ENCODE measurements at places on chromosomes 6 and 20.

- DNase-seq, result no peak
These were observed 378.2 kb upstream of the BTBD3 start for GRCh38 chr20:11539450-11539849.

DNA sequence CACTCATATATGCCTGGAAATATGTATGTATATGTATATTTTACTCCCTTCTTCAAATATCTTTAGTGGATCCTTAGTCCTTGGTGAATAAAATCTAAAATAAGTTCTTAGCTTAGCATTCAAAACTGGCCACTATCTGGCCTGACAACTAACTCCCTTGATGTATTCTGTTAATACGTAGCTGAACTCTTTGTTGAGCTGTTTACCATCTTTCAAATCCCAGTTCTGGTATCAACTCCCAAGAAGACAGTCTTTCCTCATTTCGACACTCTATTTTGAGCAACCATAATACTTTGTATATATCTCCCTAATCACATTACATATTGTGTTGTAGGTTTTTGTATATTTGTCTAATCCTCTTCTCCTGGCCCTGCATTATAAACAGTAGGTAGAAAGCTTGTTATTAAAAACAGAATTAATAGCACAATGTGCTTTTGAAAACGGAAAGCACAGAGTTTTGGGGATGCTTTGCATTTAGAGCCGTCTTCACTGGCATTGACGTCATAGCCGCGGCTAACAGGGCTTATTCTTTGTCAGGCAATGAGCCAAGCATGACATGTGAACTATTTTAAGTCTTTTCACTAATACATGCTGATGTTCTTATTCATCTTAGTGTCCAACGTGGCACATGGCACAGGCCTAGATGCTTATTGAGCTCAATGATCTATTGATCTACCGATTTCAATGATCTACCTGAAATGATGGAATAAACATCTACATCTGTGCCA, 47.2 kb upstream of the CCN2 start:
- peak; percentile 83 for DNase-seq

- no peak for DNase-seq
These were observed 34.7 kb upstream of the TIAM2 start for GRCh38 chr6:154960299-154960843.

DNA sequence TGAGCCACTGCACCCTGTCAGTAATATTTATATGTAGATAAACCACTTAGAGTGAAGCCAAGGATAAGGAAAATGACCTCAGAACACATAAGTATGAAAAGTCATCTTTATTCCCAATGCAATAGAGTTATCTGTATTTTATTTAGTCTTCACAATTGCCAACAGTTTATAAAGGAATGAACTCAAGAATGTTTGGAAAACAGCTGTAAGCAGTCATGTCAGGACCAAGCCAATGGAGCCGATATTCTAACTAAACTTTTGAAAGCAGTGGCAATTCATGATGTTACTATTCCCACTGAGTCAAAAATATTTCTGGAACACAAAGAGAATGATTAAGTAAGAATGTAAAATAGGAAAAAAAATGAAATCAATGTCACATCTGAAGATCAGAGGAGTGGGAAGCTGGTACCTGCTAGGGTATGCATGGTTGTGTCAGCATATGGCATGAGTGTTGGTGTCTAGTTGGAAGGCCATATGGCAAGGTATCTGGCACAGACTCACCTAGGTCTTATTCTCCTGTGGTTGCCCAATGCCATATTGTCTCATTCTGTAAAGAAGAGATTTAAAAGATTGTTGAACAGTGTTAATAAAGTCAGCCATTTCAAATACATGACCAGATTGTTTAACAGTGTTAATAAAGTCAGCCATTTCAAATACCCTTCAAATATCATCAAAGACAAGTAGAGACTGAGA, 118.2 kb downstream of the ADAT2 start:
- no peak for DNase-seq

DNA sequence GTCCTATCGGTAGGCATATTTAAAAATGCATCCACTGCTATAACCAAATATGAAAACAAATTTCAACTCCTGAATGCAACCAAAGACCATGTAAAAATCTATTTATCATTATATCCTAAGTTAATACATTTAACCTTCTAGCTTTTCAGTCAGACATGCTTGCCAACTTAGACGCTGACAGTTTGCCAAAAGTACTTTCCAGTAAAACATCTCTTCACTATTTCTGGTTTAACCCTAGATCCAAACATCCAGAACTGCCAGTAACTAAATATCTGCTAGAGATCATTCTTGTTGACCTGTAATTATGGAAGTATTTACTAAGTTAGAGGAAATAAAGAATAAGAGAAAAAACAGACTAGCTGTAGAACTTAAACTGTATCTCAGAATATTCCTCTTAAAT, 210.2 kb upstream of the THEMIS start:
- no peak for DNase-seq
